Right renal pelvis (tissue), 4 donors: ENCODE measurements at places on chromosomes 5 and 9.

- no peak for DNase-seq
These were observed 39.2 kb downstream of the TTC1 start for GRCh38 chr5:160048131-160048530.

- no peak for DNase-seq
These were observed 24.4 kb downstream of the TERT start for GRCh38 chr5:1270426-1270825.

GRCh38 chr5:1732945-1733344 is 66.7 kb downstream of the MRPL36 start:
- DNase-seq = no peak

GRCh38 chr5:93100976-93101375 is 480.0 kb downstream of the NR2F1-AS1 start:
- DNase-seq = no peak

DNA sequence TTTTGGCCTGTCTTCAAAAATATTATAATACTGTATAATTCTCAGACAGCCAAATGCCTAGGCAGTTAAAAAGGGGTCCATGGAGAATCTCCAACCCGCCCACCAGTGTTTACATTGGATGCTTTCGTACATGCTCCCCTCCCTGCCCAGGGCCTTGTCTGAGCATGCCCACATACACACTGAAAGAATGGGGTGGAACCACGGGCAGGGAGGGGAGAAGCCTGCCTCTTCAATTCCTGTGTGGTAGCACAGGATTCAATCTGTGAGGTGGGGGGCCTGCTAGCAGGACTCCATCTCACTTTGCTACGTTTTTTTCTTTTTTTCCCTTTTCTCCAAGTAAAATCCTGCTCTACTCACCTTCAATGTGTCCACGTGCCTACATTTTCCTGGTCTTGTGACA is 314.7 kb upstream of the GRAMD2B start:
- no peak for DNase-seq

- no peak for DNase-seq
These were observed 769.9 kb upstream of the ADAMTS16 start for GRCh38 chr5:4370218-4370617.

GRCh38 chr5:51383131-51384121 is at the start of gene ISL1:
TSS of gene ISL1 (plus strand) at chr5:51383448. CDS start at chr5:51383672, 224 bp downstream.
- peak; percentile 64 for DNase-seq

- no peak for DNase-seq
These were observed 63.0 kb downstream of the ADAMTS12 start for GRCh38 chr5:33828626-33829308.
